ENCODE measurements at places on chromosomes 13 and 19.

DNA sequence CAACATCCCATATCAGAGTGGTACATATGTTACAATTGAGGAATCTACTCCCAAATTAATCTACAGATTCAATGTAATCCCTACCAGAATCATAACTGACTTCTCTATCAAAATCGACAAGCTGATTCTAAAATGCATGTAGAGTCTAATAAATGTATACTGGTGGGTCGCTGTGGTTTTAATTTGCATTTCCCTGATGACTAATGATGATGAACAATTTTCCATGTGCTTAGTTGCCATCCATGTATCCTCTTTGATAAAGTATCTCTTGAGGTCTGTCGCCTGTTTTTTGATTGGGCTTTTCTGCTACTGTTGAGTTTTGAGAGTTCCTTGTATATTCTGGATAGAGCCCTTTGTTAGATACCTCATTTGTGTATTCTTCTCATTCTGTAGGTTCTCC, 43.8 kb downstream of the KLF12 start:
- no peak for DNase-seq

DNA sequence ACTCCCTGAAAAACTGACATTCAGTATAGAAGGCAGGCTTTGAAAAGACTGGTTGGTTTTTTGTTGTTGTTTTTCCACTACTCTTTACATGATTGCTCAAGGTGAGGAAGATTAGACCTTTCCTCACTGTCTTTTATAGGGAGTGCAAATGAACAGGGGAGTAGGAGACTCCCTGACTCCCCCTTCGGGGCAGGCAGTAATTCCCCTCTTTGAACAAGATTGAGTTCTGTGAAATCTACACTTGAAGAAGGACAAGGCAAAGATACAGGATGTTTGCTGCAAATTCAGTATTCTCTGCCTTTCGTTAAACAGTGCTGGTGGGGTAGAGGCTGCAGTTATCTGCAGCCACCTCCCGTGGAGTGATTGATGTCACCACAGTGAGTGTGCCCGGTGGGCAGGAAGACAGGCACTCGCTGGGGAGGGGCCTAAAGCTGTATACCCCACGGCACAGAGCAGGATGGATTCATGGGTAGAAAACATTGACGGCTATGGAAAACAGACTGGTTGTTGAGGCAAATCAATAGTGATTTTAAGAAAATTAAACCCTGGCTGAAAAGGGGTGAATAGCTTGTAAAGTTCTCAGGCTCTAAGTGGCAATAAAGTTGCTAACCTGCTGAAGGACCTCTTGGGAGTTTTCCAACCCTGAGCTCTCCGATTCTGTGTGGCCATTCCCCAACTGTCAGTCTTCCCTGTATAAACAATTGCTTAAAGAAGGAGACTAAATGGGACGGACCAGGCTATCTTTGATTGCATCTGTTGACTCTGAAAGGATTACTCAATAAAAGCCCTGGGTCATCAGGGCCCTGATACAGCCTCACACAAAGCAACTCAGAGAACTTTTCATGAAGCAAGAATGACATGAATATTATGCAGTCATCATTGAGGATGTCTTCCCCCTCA, 308.3 kb downstream of the TBC1D4 start:
- no peak for DNase-seq

- DNase-seq = no peak
Observed at GRCh38 chr13:59358014-59358413, 805.7 kb downstream of the DIAPH3 start.

- DNase-seq = peak; percentile 7
Observed at GRCh38 chr19:34364830-34365462, at the start of gene GPI. GPI (plus strand) TSS chr19:34365196; CDS start chr19:34365267, 71 bp downstream.

Measured in GOT3 (cell line).